Iris pigment epithelial cell (primary cell): ENCODE measurements at places on chromosomes 11 and 22.
A peak's percentile ranks its signal among the peaks of the same experiment; 100 is the strongest.

GRCh38 chr11:106086135-106086534, 8.7 kb downstream of the AASDHPPT start:
- no peak for DNase-seq

DNA sequence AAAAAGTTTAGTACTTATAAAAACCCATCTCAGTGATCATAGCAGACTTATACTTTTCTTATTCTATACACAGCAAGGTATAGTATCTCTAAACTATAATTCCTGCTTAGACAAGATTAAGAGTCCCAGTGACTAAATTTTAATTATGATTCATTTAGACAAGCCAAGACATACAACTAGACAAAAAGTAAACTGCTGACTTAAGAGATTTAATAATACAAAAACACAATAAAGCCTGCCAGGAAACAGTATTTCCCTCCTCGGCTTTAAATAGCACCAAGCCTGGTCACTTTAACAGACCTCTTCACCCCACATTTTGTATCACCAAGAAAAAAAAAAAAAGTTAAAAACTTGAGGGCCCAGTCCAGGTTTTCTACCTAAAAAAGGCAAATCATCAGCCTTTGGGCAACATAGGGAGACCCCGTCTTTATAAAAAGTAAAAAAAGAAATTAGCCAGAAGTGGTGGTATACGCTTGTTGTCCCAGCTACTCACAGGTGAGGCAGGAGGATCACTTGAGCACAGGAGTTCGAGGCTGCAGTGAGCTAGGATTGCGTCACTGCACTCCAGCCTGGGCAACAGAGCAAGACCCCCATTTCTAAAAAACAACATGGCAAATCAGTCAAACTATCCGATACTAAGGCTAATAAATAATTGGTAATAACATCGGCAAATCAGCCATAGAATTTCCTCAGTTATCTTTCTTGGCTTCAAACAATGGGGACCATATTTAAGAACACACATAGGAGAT, 53.8 kb downstream of the SIK3 start:
- no peak for DNase-seq

DNA sequence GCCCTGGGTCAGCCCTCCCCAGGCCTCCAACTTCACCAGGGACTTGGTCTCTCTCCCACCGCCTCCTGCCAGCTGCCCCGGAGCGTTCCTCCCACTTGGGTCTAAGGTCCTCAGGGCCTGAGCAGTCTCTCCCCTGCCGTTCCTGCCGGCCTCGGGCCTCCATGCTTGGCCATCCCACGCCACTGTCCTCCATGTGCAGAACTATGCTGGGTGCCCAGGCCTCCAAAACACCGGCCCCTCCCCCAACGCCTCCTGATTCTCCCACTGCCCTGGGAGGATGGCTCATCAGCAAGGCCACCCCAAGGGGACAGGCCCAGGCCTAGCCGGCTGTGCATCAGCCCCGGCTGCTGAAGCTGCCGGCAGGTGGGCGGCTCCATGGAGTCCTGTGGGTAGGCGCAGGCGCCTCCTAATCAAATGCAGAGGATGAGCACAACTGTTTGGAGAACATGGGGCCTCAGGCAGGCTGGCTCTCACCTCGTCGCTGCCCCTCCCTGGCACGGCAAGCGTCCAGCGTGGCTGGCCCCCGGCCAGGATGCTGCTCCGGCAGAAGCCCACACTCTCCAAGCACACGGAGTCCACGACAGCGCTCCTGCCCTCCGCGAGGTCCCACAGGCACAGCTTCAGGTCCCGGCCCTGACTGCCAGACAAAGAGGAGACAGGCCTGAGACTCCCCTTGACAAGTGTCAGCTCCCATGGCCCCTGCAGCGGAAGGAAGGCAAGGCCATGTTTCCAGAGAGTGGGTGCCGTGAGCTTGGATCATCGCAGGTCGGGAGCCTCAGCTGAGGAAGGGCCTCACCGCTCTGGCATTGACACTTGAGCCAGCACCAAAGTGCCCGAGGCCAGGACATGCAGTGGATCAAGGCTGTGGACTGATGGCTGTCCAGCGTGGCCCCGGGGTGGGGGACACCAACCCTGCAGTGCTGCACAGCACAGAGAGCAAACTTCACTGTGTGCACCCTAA, 42.6 kb downstream of the GNB1L start:
- DNase-seq = no peak

- DNase-seq = no peak
These were observed 116.7 kb upstream of the LARGE1 start for GRCh38 chr22:34036931-34037330.

GRCh38 chr11:8767466-8768142, 85.0 kb downstream of the RPL27A start:
- DNase-seq = no peak

DNA sequence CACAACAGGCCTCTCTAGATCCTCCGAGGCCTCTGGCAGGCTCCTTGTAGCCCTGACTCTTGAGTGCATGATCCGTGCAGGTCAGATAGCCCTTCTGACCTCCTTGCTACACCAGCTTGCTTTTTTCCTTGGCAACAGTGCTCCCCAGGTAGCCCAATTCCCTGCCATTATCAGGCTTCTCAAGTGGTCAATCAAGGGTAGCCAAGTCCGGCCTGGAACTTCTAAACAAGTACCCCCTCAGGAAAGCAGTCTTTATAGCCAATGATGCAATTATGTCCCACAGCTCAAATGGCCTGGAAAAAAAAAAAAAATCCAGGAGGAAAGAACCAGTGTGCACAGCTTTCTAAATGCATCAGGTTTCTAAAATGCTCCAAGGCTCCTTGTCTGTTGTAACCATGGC, 59.8 kb downstream of the TENM4 start:
- DNase-seq = no peak

DNA sequence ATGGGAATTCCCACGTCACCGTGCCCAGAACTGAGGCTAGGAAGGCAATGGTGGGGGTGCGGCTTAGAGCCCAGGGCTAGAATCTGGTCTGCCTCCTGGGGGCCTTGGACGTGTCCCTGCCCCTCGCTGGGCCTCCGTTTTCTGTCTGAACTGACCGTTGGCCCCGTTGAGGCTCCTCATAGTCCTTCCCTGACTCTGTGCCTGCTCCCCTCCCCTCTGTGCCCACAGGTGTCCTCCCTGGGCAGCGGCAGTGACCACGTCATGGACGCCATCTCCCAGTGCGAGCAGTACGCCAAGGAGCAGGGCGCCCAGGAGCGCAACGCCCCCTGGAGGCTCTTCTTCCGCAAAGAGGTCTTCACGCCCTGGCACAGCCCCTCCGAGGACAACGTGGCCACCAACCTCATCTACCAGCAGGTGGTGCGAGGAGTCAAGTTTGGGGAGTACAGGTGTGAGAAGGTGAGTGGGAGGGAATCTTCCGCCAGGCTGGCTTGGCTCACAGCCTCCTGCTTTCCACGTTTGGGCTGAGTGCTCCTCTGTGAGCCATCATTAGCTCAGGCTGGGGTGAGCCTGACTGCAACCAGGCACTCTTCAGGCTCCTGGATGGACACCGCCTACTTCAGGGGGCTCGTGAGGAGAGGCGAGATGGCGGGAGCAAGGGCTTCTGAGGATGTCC, 63.9 kb downstream of the MYO7A start:
- peak; percentile 42 for DNase-seq

DNA sequence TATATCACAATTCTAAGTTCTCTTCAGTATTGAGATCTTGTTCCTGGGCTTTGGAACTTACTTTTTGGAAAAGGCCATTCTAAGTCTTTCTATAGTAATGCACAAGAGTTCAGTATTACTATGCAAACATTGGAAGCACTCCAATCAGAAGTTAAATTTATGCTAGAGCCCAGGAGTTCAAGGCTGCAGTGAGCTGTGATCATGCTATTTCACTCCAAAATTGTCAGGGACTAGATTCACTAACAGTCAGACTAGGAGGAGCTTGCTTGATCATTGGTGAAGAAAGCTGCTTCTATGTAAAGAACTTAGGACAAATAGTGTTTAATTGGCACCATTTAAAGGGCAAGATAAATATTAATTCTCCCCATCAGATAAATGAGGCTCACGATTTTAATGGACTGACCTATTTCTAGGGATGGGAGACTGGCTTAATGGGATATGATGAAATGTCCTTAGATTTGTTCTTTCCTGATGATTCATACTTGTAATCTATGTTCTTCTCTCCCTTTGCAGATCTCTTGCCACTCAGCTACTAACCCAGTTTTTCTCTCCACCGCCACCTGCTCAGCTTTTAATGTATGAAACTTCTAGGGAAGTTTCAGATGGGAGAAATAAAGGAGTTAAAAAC, 32.6 kb upstream of the TMEM123 start:
- peak; percentile 50 for DNase-seq
